ENCODE measurements at places on chromosomes 6 and 20.
A peak's percentile ranks its signal among the peaks of the same experiment; 100 is the strongest.

DNA sequence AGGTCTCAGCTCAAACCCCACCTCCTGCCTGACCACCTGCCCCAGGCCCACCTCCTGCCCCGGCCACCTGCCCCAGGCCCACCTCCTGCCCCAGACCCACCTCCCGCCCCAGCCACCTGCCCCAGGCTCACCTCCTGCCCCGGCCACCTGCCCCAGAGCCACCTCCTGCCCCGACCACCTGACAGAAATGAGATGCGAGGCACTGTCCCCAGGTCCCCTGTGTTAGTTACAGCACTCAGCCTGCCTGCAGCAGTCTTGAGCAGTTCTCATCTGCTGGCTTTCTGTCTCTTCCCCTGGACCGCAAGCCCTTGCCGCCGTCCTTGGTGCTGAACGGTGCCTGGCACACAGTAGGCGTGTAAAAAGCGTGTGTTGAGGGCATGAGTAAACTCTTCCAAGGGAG, 79.5 kb downstream of the CDH4 start:
- no peak for DNase-seq

DNA sequence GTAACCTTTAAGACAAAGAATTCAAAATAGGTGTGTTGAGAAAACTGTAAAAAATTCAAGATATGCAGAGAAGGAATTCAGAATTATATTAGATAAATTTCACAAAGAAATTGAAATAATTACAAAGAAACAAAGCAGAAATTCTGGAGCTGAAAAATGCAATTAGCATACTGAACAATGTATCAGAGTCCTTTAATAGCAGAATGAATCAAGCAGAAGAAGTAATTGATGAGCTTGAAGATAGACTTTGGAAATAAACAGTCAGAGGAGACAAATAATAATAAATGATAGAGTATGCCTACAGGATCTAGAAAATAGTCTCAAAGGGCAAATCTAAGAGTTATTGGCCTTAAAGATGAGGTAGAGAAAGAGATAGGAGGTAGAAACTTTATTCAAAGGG, 131.7 kb downstream of the COL21A1 start:
- DNase-seq = no peak

GRCh38 chr20:63145156-63145555, 70.8 kb downstream of the YTHDF1 start:
- no peak for DNase-seq

DNA sequence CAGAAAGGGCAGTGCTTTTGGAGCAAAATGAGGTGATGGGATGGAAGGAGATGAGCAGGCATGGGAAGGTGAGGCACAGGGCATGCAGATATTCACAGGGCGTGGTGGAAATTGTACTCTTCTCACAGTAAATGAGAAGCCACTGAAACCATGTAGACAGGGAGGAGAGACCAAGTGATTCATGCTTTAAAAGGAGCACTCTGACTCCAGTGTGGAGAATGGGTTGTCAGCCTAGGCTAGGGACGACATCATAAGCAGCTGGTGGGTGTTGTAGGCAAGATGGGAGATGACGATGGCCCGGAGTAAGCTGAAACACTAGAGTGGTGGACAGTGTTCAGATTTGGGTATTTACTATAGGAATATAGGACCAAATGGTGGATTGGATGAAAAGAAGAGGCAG, 18.4 kb downstream of the PDE7B start:
- DNase-seq = no peak

DNA sequence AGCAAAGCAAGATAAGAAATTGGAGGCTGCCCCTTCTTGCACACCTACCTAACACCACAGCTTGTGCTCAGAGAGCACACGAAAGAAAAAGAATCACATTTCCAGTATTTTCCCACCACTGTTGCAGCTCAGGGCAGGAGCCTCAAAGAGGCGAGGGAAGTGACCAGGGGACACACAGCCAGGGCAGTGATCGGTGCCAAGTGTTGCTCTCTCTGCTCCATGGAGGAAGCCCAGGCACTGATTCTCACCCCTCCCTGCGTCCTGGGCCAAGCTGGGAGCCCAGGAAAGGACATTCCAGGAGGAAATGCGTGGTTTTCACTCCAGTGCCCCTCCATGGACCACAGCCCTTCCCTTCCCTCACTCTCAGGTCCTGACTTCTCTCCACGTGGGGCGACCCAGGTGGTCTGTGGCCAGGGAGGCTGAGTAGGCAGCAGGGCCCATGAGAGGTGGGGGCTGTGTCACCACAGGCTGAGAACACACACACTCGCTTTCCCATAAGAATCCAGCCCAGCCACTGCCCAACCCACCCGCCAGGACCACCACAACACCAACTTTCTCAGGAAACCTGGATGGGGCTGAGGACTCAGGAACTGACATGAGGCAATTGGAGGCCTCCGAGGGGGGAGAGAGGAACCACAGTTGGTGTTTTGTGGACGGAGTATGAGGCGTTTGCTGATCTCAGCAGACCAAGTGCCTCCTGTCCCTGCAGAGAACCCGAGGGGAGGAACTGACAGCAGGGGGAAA, 81.7 kb upstream of the MAFB start:
- no peak for DNase-seq

DNA sequence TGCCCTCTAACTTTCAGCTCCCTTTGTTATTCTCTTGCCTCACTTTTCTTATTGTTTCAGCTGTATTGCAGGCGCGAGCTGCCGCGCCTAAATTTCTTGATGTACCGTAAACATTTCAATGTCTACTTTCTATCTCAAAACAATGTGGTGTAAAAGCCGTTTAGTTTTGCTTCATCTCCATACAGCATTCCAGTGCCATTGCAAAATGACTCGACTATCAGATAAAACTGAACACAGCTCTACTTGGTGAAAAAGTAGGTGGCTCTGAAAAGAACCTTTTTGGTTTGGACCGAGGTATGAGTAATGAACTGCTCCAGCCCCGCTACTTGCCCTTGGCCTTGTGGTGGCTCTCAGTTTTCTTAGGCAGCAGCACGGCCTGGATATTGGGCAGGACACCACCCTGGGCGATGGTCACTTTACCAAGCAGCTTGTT, 74.6 kb downstream of the OR2B2 start:
- DNase-seq = no peak

DNA sequence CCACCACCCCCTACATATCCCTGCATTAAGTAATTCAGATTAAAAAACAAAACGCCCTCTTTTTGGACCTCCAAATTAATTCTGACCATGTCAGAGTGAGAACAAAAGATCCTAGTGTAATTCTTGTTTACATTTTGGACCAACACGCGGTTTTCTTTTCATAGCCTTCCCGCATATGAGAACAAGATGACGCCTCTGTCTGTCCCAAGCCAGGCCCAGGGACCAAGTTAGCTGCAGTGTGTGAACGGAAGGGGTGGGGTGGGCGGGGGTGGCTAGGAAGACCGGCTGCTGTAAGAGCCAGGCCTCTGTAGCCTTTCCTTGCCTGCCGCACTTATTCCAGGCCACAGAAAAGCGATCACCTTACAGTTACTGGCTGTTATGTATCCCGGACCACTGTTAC, 68.0 kb downstream of the PLCG1 start:
- peak; percentile 95 for DNase-seq

- no peak for DNase-seq
These were observed 88.7 kb downstream of the ZHX3 start for GRCh38 chr20:41228858-41229257.

DNA sequence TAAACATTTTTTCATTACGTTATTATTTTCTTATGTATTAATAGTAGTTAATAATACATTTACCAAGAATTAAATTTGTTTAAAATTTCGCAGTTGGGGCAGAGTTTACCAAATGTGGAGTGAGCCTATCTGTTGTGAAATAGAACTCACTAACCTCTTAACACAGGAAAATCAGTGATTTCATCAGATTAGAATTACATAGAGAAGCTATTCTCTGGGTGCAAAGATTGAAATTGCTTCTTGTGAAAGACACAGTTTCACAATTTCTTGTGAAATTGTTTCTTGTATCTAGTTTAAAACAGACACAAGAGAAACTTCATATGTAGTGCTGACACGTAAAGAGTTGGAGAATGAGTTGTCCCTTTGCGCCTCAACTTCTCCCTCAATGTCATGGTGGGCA, 69.4 kb upstream of the PRL start:
- DNase-seq = no peak

DNA sequence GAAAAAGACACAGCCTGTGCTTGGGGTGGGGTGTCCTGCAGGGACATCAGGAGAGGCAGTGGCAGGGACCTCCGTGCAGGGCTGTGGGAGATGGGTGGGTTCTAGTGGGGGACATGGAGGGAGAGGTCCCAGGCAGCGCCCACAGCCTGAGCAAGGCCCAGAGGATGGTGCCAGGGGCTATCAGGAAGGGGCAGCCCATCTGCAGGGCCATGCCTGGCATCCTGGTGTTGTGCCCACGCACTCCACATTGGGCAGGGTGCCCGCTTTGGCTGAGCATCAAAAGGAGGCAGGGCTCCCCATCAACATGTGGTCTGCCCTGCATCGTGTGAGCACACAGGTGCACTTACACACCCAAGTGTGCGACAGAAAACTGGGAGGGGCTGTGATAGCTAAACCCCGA, 184.3 kb upstream of the SNX9 start:
- no peak for DNase-seq

GRCh38 chr6:144223686-144224085, 61.4 kb upstream of the UTRN start:
- DNase-seq = no peak

Data from posterior cingulate gyrus (tissue), 11 donors.